NCI-H1436 (cell line): ENCODE measurements at places on chromosomes 2 and 18.

DNA sequence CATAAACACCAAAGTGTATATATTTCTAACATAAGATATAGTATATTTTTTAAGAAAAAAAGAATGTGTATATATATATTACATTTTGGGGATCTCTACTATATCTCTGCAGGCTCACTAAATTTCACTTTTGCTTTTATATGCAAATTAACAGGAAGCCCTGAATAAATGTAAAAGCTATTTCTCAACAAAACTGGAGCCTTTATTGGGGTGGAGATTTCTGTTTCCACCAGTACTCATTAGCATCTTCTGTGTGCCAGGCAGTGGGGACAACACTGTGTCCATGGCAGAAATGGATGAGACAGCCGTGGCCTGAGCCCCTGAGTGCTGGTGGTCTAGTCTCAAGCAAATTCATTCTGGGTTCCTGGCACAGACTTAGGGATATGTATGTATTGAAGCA, 41.3 kb downstream of the C18orf63 start:
- no peak for DNase-seq

- DNase-seq, result no peak
Observed at GRCh38 chr2:147773479-147773878, 71.3 kb upstream of the ACVR2A start.

GRCh38 chr2:98293030-98293429, 53.2 kb upstream of the CNGA3 start:
- DNase-seq, result no peak

- no peak for DNase-seq
Observed at GRCh38 chr2:131121464-131121863, 16.3 kb downstream of the PLEKHB2 start.

- DNase-seq, result no peak
Observed at GRCh38 chr2:148756292-148756975, 111.9 kb downstream of the EPC2 start.

GRCh38 chr18:37559194-37559593, 6.4 kb downstream of the CELF4 start:
- no peak for DNase-seq

DNA sequence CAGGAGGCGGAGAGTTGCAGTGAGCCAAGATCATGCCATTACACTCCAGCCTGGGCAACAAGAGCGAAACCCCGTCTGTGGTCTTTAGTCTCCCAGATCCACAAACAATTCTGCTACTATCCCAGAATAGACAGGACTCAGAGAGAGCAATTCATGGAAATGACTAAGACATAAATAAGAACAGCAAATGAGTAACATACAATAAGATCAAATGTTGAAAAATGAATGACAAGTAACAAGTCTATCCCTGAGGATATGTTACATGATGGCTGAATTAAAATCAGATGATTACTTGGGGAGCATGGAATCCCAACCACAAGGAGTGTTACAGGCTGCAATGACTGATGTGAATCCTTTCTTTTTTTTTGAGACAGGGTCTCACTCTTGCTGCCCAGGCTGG, 10.3 kb downstream of the ARL5A start:
- no peak for DNase-seq

DNA sequence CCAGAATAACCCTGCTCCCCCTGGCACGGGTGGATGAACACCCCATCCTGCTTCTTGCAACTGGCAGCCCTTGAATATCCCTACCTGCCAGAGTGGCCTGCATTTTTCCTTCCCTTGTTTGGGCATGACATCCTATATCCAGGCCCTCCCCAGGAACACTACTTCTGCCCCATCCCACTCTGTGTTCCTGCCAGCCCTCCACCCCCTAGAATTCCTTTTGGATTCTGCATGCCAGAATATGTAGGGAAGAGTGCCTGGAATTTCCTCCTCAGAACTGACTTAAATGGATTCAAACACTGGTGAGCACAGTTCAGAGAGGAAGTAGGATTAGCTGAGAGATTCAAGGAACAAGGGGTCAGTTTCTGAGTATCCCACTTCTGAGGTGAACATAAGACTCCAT, 123.5 kb upstream of the PELI1 start:
- no peak for DNase-seq

DNA sequence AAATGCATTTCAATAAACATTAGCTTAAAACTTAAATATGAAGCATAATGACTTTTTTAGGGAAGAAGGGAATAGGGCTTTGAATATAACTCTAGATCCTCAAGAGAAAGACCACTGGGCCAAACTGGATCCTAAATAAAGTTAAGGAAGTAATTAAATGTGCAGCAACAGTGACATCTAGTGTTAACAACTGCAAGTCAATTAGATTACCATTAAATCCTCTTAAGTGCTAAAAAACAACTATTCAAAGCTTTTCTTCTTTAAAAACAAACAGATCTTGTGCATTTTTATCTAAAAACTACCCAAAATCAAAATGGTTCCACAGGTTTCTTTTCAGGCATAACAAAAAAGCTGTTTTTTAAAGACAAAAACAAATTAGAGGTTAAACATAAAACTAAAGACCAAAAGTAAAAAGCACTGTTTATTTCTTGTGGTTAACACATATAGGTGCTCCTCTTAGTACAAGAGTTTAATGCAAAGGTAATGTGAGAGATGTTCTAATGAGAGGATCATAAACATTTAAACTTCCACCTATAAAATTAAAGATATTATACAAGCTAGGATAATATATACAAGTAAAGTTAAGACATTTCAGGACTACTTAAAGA, 111.4 kb downstream of the THADA start:
- DNase-seq, result peak; percentile 39

- DNase-seq, result no peak
Observed at GRCh38 chr2:160575368-160575767, 81.8 kb upstream of the RBMS1 start.

DNA sequence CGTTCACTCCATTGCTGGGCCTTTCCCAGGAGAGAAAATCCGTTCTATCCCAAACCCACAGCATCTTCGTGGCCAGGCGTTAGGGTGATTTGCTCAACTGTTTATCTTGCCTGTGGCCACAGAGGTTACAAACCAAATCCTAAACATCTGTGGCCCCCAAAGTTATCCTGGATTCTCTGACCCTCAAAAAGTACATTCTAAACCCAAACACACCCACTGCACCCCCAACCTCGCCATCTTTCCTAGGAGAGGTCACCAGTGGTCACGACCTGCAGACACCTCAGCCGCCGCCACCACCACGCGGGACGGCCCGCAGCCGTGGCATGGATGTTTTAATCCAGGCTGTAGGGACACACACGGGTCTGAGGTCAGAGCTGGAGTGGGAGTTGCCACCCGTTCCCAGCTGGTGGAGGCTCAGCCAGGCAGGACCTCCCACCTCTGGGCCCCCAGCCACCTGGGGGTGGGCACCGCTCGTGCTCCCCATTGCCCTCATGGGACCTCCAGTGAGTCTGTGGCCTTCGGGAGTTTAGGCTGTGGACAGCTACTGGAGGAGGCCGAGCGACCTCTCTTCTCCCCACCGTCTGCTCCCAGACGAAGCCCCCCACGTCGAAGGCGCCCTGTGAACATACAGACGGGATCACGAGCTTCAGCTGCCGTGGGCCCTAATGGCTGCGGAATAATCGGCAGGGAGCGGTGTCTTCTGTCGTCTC, 72.0 kb downstream of the KCNG2 start:
- DNase-seq, result no peak

DNA sequence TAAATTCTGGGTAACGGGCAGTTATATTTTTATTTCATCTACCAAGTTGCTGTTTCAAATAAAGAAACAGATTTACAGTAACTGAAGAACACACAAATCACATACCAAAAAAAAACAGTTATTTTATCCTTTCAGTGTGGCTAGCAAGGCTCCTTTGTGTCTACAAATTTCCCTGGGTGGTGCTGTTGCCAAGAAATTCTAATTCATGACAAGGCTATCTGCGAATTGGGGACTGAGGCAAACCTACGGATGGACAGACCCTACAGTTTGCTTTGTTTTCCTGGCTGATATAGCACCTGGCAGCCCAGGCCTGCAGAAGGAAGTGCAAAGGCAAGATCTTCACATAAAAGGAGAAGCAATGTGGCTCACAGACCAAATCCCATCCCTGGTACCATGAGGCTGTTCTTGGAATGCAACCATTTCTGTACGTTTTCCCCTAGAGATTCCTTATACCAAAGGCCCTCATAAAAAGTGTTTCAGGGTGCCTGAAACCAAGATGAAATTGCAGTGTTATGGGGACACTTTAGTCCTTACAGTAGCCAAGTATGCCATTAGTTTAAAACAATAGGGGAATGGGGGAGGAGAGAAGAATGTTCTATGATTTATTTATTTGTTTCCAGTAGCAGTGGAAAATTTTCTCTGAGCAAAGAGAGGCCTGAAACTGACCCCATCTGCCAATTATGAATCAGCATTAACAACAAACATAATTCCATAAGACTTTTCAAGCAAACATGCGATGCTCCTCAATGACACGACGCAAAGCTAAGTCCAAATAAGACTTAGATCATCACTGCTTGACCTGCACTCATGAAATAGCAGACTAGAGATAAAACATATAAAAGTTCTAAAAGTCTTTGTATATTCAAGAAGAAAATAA, 4.3 kb downstream of the KLF7 start:
- DNase-seq, result no peak

- DNase-seq, result no peak
Observed at GRCh38 chr18:66674286-66674685, 70.4 kb upstream of the CDH19 start.

- DNase-seq, result no peak
Observed at GRCh38 chr2:55883357-55883756, 40.2 kb downstream of the EFEMP1 start.

DNA sequence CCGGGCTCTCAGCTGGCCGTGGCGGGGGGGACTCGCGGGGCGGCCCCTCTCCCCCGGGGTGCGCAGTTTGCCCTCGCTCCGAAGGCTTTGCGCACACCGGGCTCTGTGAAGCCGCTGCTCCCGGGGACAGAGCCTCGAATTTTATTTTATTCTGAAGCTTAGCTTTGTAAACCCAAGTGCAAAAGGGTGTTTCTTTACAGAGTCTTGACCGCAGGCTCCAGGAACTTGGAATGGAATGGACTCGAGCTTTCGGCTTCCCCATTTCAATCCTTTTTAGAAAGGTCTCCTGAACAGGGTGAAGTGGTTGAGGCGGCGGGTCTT, 2.0 kb downstream of the GALR1 start:
- no peak for DNase-seq

DNA sequence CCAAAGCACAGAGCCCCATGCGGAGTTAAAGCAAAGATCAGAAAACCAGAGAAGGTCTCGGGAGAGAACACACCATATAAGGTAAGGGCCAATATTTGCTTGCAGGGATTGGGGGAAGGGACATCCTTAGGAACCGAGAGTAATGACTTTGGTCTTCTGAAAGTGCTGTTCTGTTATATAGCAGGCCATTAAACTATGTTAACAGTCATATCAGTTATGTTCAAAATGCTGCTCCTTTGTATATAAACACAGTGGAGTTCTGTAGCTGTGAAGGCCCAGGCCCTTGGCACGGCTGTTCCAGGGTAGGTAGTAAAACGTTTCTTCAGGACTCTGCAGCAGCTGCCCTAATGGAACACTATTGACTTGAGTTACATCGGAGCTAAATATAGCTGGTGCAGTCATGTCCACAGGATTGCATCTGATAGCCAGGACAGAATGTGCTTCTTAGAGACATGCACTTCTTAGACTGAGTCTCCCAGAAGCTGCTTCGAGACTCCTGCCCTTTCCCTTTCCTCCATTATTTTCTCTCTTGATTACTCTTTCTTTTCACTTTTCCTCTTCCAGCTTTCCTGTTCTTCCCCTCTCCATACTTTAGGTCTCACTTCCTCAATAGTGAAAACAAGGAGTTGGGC, 122.4 kb downstream of the SETBP1 start:
- DNase-seq, result no peak

DNA sequence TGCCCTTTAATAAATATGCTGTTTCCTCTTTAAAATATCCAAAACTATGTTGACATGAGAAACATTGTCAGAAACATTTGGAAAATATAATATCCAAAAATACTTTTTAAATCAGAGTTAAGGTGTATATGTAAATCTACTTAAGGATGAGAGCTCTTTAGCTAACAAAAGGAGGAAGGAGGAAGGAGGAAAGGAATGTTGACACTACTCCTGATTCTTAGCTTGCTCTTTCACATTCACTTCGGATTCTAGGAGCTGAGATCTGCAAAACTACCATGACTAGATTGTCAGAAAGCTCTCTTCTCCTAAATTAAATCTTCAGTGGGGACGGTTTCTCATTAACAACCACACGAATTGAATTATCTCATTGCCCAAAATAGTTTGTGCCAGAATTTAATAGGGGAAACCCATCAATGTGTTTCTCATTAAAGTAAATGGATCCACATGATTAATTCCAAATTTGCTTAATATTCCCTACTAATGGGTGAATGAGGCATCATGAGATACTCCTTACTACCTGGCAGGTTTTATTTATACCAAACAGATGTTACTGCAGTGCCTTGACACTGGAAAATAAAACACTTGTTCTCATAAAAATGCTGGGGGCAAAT, 509.1 kb downstream of the MBD2 start:
- no peak for DNase-seq

GRCh38 chr18:22872900-22873537, 60.1 kb upstream of the RBBP8 start:
- DNase-seq, result no peak

GRCh38 chr18:13474907-13475545, 251.3 kb downstream of the FAM210A start:
- DNase-seq, result no peak

GRCh38 chr2:12270876-12271588, 445.7 kb upstream of the TRIB2 start:
- no peak for DNase-seq

DNA sequence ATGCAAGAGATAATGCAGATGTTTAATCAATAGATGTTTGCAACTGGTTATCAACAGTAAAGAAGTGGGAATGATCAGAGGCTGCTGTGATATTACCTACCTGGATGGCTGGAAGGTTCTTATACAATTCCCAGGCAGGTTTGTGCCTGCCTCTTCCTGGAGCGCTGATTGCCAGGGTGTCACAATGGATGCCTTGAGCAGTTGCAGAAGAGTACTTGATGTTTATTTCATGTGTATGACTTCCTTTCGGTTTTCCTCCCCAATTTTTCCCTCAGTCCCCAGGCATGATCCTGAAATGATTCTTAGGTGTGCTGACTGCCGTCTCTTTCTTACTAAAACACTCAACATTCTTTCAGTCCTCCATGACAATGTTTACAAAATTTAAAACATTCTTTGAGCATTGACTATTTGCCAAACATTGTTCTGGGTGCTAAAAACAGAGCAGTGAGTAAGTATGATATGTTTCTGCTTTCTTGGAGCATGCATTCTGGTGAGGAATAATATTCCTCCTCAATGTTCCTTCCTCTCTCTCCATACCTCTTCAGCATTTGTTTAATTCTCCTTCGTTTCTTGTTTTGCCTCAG, 416.6 kb upstream of the TRIB2 start:
- no peak for DNase-seq
